ENCODE measurements at places on chromosomes 2 and 18.

DNA sequence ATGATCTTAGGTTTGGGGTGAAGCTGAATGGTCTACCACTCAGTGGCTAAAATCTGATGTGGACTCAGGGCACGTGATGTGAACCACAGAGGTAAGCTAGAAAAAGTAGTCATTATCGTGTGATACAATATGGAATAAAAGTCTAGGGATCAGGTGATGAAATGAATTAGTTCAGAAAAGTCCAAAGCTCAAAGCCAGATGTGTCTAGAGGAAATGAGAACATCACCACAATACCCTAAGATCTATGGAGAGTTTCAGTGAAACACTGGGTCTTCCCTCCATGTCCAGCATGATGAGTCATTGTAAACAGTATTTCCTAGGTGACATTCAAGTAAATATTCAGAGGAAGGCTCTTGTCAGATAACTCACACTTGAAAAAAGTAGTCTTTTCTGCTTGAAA lies 1257.4 kb upstream of the ZEB2 start:
- no peak for DNase-seq

- DNase-seq: no peak
Measured at GRCh38 chr2:232389327-232389726, 10.8 kb downstream of the ALPP start.

- DNase-seq: no peak
Measured at GRCh38 chr2:129887688-129888266, 91.7 kb upstream of the RAB6C start.

- DNase-seq: no peak
Measured at GRCh38 chr2:145874466-145874865, 1354.5 kb upstream of the ZEB2 start.

GRCh38 chr18:72246076-72246475 lies 298.1 kb downstream of the CBLN2 start:
- no peak for DNase-seq

- DNase-seq: no peak
Measured at GRCh38 chr2:238238311-238238765, 1.5 kb downstream of the HES6 start.

- DNase-seq: peak; percentile 88
Measured at GRCh38 chr2:143128681-143129580, at the start of gene ARHGAP15. Gene ARHGAP15, plus strand, starts transcription at chr2:143129419.

DNA sequence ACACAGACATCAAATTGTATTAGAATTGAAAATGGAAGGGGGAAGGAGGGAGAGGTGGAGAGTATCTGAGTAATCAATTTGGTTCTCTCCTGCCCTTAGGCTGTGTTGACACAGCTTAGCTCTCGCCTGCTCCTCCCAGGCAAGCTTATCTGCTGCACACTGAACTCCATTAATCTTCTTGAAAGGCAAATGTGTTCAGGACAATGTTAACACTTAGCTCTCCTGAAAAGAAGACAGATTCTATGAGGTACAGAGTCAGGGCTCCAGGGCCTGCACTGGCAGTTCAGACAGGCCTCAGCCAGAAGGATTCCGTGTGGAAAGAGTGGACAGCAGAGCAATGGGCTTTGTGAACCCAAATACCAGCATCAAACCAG lies 430.0 kb upstream of the TNP1 start:
- DNase-seq: no peak

DNA sequence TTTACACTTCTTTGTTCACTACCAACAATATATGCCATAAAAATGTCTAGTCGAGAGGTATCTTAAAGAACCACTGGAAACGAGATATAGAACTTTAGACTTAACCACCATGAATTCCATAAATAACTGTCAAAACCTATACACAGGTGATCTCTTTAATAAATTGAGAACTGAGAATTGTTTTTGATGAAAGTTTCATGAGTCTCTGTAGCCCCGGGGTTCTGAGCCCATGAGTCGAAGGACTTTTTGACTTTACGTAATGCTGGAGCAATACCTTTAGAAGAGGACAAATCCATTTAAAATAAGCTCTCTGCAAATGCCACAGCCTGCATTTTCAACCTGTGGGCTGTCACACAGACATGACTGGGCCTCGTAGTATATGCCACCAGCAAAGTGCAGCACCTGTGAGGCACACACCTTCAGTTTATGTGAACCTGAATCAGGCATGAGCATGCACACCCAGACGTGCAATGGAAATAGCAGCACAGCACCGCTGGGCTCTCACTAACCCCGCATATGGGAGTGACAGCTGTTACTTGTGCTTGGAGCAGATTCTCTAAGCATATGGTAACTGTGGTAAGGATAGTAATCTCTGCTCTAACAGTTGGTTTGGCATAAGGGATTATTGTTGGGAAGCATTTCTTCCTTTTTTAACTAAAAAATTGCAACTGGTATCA lies 383.2 kb downstream of the SOCS6 start:
- DNase-seq: no peak

GRCh38 chr2:46383113-46383395 lies 85.8 kb downstream of the EPAS1 start:
- no peak for DNase-seq

GRCh38 chr2:151849413-151850010 lies 21.3 kb upstream of the ARL5A start:
- DNase-seq: no peak

GRCh38 chr2:204849892-204850291 lies 304.6 kb downstream of the PARD3B start:
- no peak for DNase-seq

DNA sequence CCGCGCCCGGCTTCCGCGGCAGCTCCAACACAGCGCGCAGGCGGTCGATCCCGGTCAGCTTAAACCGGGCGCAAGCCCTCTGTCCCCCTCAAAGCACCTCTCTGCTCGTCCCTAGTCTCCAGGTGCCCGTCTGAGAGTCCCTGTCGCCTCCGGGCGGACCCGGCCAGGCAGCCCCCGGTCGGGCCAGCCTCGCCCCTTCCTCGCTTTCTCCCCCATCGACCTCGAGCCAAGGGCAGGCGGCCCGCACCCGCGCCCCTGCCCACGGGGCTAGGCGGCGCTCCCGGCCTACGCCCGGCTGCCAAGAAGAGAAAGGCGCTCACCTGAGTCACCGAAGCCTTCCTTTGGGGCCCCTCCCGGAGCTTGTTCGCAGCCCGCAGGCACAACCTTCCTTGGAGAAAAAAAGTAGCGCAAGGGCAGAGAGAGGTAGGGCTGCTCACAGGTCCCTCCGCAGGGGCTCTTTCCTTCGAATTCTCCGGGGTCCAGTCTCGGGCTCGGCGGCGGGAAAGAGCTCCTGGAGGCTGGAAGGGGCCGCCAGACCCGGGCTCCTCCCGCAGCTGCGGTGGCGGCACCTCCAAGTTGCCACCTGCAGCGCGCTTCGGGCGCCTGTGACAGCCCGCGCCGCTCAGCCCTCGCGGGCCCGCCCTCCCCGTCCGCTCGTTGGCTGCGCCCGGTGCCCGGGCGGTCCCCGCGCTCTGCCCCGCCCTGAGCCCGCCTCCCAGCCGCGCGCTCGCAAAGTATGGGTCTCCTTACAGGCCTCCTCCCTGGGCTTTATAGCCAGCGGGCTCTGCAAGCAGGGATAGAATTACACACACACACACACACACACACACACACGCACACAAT lies 86.5 kb upstream of the EPB41L3 start:
- no peak for DNase-seq

- no peak for DNase-seq
Measured at GRCh38 chr2:82795446-82795845, 1663.6 kb downstream of the SUCLG1 start.

Data from CD4-positive, alpha-beta memory T cell (primary cell).